Activated naive CD8-positive, alpha-beta T cell treated with anti-CD3 and anti-CD28 coated beads, Interleukin-2, amount 10 ng/mL, durations not matched to agents 7 days and 5 days (primary cell): ENCODE measurements at places on chromosomes 12 and 14. TPM values are rescaled to one million over a fixed set of nuclear protein-coding genes. Genes with fewer than 3 reads are reported as not detected.

The HRK gene
- not detected for total RNA-seq

The RIC8B gene
- total RNA-seq = 14.3 TPM

The PIWIL1 gene
- not detected for total RNA-seq

The ALDH2 gene
- total RNA-seq = 0.99 TPM

The TMCC3 gene
- 0.83 TPM for total RNA-seq

The LHX5 gene
- not detected for total RNA-seq

The ADCY4 gene
- 6.3 TPM for total RNA-seq

The CD163L1 gene
- total RNA-seq = 1.2 TPM

The GPATCH2L gene
- 61.6 TPM for total RNA-seq

The SGPP1 gene
- total RNA-seq = 15.7 TPM

The NOP9 gene
- total RNA-seq = 31.1 TPM

The GOLGA3 gene
- total RNA-seq = 63.8 TPM

The DHRS2 gene
- total RNA-seq = 0.17 TPM

The VDR gene
- total RNA-seq = 13.9 TPM

The METTL17 gene
- 92.9 TPM for total RNA-seq

The GPR84 gene
- total RNA-seq = 0.39 TPM

The HOXC12 gene
- total RNA-seq = not detected

The TMPRSS12 gene
- total RNA-seq = not detected

The TSHR gene
- total RNA-seq = 0.37 TPM
